ENCODE measurements at places on chromosomes 7 and 10.

- no peak for DNase-seq
Observed at GRCh38 chr7:132239422-132239994, 336.8 kb downstream of the PLXNA4 start.

DNA sequence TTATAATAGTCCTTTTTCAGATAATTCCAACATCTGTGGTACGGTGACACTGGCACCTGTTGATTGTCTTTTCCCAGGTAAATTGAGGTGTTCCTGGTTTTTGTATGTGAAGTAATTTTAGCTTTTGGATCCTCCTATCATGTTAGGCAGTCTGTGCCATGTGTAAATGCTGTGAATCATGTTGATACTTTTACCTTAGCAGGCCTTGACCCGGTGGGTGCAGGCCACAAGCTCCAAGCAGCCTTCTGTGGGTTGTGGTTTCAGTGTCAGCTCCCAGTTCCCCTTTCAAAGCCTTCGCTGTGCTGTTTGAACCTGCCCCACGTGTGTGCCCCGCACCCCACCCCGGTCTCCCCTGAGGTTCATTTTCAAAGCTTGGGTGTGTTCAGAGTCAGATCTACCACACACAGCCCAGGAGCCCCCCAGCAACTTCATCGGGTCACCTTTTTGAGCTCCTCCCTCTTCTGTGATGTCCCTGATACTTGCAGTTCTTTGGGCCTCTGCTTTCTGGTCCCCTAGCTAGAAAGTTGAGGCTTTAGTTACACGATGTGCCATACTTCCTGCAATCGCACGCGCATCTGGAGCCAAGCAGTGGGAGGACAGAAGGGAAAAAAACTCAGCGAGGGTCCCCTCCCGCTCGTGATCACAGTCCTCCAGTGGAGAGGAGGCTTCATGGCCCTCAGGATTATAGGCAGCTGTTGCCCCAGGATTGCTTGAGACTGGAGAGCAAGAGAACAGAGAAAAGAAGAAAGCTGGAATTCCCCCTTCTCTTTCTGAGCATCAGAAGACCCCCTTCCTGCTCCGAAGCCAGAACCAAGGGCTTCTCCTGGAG is 8.7 kb upstream of the BHLHA15 start:
- no peak for DNase-seq

- no peak for DNase-seq
Observed at GRCh38 chr7:101733713-101734475, 83.5 kb upstream of the CUX1 start.

GRCh38 chr10:93160829-93161228 is 87.1 kb downstream of the CYP26A1 start:
- no peak for DNase-seq

DNA sequence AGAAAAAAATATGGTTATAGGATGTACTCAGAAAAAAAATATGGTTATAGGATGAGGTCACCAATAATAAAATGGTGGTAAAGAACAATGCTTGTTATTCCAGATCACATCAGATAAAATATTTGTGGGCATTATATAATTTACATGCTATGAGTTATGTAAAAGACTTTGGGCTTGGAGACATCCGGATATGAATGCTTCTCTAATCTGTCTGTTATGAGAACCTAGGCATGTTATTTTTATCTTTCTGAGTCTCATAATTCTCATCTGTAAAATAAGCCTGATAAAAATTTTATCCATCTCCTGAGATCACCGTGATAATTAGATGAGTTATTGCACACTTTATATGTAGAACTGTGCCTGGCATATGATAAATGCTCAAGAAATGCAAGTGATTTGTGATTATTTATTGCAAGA is 37.8 kb downstream of the DKK1 start:
- no peak for DNase-seq

GRCh38 chr10:124177180-124177518 is 83.8 kb upstream of the CHST15 start:
- DNase-seq, result no peak

DNA sequence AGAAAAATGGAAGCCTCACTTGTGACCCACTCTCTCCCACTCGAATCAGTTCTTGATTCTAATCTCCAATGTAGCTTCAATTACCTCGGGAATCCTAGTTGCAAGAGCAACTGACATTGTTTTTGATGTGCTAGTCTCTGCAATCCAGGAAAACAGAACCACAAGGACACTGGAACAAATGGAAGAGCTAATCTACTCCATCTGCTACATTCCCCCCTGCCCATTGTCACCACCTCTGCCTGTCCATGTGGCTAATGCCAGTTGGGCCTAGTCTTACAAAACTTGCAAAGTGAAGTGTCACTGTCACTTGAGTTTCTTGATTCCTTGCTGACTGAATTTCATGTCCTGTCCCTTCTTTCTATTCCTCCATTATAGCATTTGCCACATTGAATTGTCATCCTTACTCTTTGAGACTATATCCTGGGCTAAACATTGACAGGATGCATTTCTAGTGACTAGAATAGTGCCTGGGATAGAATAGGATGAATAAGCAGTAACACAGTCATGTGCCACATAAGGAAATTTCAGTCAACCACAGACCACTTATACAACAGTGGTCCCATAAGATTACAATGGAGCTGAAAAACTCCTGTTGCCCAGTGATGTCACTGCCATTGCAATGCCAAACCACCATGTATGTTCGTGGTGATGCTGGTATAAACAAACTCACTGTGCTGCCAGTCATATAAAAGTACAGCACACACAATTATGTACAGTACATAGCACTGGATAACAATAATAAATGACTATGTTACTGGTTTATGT is 13.5 kb downstream of the GCC1 start:
- no peak for DNase-seq

DNA sequence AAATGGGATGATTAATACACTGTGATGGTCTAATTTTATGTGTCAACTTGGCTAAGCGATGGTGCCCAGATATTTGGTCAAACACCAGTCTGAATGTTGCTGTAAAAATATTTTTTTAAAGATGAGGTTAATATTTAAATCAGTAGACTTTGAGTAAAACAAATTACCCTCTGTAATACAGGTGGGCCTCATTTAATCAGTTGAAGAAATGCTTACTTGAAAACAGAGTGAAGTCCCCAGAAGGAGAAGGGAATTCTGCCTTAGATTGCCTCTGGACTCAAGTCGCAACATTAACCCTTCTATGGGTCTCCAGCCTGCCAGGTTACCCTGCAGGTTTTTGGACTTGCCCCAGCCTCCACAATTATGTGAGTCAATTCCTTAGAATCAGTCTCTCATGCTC is 49.8 kb upstream of the AGK start:
- DNase-seq, result no peak

DNA sequence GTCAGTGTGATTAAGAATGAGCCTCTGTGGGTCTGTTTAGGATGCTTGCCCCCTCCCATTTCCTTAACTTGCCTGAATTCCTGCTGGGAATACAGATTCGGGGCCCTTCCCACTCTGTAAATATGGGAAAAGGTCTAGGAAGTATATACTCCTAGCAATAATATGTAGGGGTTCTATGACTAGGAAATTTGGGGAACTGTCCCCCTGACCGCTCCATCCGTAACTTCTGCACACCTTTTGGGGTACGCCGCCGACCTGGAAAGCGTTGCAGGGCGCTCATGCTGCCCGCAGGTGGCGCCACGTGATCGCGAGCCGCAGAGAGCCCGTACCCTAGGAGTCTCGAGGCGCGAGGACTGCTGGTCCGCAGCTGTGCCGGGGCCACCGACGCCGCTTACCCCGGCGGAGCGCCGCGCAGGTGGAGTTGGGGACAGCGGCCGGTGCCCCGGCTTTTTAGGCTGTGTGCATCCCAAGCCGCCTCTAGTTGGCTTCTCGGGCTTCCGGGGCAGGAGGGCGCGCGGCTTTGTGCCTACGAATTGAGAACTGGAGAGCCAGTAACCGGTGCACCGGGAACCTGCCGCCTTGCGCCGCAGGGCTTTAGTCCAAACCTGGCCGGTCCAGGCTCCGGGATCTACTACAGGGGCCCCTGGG is 656 bp upstream of the CNNM2 start:
- peak; percentile 79 for DNase-seq

DNA sequence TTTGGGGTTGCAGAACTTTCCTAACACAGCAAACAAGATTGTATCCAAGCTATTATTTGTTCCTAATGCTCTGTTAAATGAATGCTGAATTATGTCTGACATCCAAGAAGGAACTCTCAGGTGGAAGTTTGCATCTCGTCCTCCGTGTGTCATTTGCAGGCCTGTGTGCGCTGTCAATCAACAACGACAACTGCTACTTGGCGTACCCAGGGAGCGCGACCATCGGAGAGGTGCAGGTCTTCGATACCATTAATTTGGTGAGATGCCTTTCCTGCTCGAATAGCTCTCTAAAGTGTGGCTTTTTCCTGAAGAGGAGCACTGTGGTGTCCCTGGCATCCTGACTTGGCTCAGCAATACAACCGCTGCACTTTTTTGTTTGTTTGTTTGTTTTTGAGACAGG is 26.9 kb downstream of the WIPI2 start:
- DNase-seq, result no peak

GRCh38 chr7:20779041-20779440 is 7.6 kb downstream of the SP8 start:
- no peak for DNase-seq

DNA sequence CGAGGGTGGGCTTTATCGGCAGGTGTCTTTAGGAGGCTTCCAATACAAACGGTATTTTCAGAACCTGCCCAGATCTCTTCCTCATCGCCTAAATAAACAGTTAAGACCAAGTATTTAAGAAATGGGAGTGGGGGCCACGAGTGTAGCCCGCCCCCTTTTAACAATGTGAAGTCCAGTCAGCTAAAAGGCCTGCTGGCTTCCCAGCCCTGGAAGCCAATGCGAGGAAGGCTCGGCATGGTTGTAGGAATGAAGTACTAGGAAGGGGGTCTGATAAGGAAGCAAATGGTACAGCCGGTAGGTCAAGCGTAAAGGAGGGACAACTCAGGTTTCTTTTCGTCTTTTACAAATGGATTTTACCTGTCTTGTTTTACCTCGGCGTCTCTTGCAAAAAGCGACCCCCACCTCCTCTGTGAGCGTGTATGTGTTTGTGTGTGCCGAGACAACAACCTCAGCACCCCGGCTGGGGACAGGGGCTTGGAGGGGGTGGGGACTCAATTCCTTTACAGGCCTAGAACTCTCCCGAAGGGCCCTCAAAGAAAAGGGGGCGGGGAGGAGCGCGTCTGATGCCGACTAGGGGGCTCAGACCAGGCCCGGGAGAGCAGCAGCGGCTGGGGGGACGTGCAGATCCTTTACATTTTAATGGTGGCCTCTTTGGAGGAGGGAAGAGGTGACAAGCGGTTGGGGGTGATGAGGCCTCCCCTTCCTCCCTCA is 147.6 kb downstream of the GPR85 start:
- DNase-seq, result peak; percentile 63

DNA sequence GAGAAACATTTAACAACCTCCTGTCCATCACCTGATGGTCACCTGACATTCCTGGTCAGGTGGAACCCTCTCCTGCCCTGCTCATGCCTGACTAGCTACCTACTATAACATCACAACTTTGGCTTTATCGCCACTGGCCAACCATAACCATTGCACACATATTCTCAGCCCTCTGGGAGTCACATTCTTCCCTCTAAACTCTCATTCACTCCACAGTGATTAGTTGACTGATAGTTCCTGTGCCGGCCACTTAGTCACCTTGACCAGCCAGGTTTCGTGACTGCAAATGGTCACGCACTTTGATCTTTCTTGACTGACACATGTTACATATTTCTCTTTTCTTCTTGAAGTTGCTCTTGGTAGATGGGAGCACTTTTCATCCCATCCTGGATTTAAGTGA is 50.1 kb downstream of the GNAI1 start:
- no peak for DNase-seq

- DNase-seq, result no peak
Observed at GRCh38 chr7:1341361-1342089, 108.9 kb downstream of the UNCX start.

DNA sequence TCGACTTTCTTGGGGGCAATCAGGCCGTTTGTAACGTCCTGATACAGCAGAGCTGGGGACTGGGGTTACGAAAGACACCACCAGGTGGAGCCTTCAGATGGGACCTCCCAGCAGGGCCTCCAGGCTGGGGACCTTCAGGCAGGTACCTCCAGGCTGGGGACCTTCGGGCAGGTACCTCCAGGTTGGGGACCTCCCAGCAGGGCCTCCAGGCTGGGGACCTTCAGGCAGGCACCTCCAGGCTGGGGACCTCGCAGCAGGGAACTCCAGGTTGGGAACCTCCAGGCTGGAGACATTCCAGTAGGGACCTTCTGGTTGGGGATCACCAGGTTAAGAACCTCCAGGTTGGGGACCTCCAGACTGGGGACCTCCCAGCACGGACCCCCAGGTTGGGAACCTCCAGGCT is 23.5 kb upstream of the GPR146 start:
- DNase-seq, result no peak

DNA sequence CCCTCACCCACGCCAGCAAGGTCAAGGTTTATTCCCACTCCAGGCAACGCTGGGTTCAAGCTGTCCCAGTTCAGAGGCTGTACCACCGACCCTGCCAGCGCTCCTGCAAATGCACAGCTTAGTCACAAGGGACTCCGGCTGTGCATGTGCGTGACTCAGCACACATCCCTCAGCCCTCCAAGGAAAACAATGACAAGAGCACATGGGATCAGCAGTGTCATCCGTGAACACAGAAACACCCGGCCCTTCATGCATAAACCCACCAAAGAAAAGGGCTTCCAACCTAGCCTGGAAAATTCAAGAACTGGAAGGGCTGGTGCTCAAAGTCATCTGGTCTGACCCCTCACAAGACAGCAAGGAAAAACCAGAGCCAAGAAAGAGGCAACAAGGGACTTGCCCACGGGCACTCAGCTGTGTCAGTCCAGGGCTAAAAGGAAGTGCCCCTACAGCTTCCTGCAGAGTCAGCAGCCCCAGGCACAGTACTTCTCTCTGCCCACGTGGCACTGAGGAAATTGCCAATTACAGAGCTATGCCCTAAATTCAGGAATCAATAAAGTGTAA is 106.1 kb downstream of the KCNMA1 start:
- no peak for DNase-seq

DNA sequence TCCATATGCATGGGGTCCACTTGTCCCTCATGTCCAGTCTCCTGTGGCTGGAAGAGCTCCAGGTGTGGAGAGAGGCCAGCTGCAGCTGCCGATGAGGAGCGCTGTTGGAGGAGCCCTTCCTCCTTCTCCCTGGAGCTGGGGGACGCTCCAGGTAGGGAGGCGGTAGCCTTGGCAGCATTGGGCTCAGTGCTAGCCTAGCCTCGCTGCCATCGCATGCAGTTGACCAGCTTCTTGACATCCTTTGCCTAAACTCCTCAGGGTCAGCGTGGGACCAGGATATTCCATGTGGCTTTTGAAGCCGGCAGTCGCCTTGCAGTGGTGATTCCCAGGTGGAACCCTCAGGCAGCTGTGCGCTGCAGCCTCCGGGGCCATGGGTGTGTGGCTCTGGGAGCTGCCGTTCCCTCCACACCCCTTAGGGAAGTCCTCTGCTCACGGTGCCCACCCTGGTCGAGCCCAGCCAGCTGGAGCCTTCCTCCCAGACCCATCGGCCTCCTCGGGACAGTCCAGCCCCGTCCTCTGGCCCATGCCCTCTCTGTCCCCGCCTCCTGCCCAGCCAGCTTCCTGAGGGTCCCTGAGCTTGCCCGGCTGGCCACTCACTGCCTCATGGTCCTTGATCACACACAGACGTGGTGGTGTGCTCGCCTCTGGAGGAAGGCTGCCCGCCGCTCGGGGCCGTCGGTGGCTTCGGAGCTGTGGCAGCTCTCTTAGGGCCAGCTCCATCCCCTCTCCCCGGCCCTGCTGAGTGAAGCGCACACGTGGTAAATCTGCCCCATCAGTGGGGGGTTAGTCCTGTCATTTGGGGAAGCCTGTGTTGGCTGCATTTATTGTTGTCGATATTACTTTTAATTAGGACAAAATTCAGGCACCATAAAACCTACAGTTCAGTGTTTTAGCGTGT is 21.2 kb downstream of the INPP5A start:
- no peak for DNase-seq

Data from endothelial cell (in vitro differentiated cells).